ENCODE measurements at places on chromosomes 11 and 22.

GRCh38 chr11:45411228-45411946 is 125.2 kb upstream of the SYT13 start:
- peak; percentile 29 for DNase-seq

GRCh38 chr11:32960553-32961164 is 55.0 kb upstream of the DEPDC7 start:
- peak; percentile 30 for DNase-seq

DNA sequence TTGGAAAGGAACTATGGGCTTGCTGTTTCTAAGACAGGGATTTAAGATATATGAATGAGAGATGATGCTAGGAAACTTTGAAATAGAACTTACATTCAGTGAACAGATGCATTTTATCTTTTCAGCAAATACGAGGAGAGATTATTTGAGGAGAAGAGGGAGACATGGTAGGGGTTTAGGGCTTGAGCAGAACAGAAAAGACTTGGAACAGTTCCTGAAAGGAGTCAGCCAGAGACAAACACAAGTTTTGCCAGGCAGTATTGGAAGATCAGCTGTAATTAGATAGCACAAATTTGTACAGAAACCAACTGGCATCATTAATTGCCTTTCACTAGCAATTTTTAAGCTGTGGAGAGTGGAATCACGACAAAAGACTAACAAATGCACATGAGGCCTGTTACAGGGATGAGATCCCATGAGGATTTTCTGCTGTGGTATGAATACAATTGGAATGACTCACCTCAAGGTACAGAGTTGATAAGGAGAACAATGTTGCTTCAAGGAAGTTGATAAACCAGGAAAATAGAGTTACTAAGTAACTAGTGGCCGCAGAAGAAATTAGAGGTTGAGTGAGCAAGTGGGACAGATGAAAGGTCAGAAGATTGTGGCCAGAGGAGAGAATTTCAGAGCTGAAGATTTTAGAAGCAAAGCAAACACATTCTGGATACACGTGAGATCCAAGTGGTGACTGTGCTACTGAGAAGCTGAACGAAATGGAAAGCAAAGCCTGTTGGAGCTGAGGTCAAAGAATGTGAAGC is 67.9 kb downstream of the CYB5R2 start:
- DNase-seq, result no peak

DNA sequence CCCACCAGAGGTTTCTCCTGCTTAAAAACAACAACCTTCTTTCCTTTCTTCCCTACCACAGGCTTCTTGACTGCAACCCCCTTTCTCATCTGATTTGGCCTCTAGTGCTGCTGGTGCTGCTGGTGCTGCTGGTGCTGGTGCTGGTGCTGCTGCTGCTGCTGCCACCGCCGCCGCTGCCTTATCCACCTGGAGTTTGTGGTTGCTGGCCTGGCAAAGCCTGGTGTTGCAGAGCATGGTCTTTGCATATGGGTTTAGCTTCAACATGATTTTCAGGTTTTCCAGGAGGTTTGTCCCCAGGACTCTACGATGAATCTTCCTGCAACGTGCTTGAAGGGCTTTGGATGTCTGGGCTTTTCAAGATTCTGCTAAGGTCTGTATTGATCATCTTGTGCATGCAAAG is 49.7 kb downstream of the MRTFA start:
- DNase-seq, result no peak

DNA sequence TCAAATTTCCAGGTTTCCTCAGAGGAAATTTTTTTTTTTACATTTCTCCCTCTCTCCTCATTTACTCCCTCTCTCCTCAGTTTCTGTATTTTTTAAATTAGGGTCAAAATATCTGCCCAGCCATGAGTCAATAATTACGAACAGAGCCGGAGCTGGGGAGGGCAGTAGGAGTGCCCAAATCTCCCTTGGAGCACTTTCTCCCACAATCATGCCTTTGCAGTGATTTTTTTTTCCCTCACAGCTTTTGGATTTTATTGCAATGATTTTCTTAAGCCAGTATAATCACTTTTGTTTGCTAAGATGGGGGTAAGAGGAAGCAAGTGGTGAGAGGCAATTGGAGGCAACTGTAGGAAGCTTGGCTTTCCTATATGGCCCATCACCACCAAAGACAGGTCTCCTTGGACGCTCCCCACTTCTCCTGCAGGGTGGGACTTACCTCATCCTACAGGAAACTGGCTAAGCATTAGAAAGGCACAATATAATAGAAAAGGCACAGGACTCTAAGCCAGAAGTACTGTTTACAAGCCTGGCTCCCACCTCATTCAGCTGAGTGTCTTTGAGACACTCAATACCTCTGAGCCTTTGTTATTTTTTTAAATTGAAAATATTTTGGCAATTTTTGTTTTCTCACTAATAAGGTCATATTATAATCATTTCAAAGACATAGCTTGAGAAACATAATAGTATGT is 192.6 kb upstream of the PITPNB start:
- no peak for DNase-seq

DNA sequence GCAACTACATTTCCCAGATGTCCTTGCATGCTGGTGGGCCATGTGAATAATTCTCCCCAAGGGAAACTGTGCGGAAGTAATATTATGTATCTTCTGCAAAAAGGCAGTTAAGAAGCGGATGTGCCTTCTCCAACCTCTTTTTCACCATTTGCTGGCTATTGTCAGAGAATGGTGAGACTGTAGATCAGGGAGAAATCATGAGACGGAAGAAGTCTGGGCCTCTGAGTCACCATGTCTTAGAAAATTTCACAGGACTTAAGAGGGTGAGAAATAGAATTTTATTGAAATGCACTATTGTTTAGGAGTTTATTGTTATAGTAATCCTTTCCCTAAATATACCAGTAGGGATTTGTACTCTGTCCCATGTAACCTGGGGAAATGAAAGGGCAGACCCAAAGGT is 298.7 kb upstream of the ZC3H12C start:
- DNase-seq, result no peak

DNA sequence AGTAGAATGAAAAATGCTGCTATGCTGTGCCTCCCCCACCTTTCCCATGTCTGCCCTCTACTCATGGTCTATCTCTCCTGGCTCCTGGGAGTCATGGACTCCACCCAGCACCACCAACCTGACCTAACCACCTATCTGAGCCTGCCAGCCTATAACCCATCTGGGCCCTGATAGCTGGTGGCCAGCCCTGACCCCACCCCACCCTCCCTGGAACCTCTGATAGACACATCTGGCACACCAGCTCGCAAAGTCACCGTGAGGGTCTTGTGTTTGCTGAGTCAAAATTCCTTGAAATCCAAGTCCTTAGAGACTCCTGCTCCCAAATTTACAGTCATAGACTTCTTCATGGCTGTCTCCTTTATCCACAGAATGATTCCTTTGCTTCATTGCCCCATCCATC is 14.9 kb upstream of the HBE1 start:
- DNase-seq, result no peak

- no peak for DNase-seq
Measured at GRCh38 chr11:76777876-76778275, 5.3 kb upstream of the TSKU start.

DNA sequence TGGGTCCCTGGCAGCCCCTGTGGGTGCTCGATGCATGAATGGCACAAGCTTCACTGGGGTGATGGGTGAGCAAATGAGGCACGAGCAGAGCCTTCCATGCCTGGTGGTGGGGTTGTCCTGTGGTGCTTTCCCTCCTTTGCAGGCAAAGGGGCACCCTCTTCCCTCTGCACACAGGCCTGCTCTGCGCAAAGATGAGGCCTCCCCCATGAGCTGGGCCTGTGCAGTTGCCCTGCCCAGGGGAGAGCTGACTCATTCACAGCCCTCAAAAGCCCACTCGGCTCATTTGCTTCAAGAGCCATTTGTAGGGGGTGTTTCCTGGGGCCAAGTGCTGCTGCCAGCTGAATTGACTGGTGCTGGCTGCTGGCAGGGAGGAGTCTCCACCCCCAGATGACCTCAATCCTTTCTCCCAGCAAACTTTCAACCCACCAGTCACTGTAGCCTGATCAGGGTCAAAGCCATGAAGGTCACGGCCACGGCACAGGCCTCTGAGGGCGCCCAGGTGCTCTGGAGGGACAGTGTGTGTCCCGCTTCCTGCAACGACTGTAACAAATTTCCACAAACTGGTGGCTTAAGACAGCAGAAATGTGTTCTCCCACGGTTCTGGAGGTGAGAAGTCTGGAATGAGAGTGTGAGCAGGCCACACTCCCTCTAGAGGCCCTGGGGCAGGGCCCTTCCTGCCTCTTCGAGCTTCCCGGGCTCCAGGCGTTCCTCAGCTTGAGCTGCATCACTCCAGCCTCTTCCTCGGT is 48.8 kb upstream of the ANO1 start:
- no peak for DNase-seq

GRCh38 chr11:64638018-64638665 is 47.1 kb downstream of the SLC22A12 start:
- peak; percentile 93 for DNase-seq

DNA sequence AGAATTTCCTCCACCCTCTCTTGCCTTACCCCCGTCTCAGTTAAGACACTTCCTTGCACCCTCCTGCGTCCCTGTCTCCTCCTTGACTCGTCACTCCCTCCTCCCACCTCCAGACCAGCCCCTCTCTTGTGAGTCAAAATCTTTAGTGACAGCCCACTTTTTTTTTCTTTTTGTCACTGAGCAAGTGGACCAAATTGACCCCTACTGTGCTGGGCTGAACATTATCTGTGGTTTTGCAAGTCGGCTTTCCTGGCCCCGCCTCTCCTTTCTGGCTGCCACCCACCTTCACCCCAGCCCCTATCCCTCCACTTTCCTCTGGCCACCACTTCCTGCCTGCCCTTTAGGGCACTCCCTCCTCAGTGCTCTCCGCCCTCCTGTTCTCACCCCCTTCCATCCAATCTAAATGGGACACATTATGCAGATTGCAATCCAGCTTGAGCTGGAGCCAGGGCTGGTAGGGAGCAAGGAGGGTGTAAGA is at the start of gene APLNR:
TSS of gene APLNR (minus strand) at position 47 of the 478 bp plus-strand sequence. CDS start 246 bp downstream, outside the sequence.
- no peak for DNase-seq

DNA sequence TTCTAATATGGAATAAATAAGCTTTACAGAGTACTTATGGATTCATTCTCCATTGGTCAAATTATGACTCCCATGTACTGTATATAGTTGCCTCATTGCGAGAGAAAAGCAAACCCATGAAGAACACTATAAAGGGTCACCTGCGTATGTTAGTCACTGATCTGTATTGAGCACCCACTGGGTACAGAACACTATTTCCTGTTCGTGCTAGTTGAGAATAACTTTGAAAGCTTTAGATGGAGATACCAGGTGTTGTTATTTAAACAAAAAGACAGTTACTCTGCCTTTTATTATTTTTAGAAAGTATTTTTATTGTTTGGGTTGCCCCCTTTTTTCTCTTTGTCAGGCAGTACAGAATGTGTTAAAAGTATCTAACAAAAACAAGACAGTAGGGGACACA is 79.9 kb downstream of the DEUP1 start:
- no peak for DNase-seq

- DNase-seq, result no peak
Measured at GRCh38 chr11:122202951-122203456, 87.0 kb upstream of the BLID start.

DNA sequence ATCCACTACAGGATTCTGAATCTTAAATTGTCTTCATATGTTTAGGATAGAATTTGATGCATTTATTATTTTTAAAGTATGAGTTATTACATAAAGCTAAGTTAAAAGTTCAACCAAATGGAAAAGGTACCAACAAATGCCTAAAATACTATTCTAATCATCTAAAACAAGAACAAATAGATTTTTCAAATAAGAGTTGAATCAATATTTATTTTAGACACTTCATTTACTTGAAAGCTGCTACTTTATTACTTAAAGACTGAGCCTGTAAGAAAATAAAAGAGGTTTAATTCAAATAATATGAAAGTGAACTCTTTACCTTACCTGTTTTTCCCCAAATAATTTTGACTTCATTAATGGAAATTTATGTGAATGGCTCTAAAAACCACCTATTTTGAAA is 16.9 kb downstream of the LDHAL6A start:
- DNase-seq, result no peak

GRCh38 chr11:68904248-68904847 is 657 bp downstream of the IGHMBP2 start:
- no peak for DNase-seq

DNA sequence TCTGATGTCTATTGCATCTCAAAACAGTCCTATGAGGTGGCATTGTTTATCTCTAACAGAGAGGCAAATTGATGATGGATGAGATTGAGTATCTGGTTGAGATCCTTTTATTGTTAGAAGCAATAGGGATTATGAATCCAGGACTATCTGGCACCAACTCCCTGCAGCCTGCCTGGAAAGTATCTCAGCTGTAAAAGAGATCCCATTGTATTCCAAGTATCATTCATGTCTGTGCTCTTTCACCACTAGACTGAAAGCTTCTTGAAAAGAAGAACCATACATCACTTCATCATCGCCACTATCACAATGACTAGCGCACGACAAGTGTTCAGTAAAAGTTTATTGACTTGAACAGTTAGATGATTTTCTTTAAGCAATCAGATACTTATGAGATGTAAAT is 41.9 kb upstream of the PCF11 start:
- no peak for DNase-seq

DNA sequence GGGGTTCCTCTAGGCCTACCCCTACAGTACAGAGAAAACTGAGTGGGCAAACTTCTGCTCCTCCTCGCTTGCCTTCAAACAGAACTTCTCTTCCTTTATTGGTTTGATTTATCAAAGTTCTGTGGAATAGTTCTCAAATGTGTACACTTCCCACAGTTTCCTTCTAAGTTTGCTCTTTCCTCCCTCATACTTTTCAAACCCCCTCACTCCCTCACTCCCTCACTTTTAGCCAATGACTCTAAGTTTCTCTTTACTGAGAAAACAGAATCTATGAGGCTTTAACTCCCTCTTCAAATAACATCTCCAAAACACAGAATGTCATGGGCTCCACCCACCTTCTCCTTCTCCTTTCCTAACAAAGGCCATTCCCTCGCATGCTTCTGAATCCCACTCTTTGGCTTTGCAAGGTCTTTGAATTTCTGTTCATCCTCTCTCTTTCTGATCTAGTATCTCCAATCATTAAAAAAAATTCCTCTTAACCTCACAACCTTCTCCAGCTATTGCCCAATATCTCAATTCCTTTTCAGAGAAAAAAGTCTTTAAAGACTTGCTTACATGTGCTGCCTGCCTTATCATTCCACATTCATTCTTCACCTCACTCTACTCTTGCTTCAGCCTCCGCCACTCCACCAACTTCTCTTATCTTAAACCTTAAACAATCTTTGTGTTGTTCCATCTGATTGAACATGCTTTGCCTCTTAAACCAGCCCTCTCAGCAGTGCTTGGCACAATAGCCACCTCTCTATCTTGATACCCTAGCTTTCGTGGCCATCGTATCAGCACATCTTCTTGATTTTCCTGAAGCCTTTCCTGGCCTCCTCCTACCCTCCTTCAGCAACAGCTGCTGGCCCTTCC is 57.2 kb downstream of the DDI1 start:
- no peak for DNase-seq

GRCh38 chr22:42335839-42336378 is 65.5 kb upstream of the TCF20 start:
- DNase-seq, result no peak

Measured in NCI-H2227 treated with DMSO at 0.1 percent for 48 hours (cell line).